Fibroblast of skin of scalp (primary cell): ENCODE measurements at places on chromosomes 1 and 21.

GRCh38 chr1:35264871-35265270, 3.6 kb upstream of the ZMYM4 start:
- peak; percentile 22 for DNase-seq

DNA sequence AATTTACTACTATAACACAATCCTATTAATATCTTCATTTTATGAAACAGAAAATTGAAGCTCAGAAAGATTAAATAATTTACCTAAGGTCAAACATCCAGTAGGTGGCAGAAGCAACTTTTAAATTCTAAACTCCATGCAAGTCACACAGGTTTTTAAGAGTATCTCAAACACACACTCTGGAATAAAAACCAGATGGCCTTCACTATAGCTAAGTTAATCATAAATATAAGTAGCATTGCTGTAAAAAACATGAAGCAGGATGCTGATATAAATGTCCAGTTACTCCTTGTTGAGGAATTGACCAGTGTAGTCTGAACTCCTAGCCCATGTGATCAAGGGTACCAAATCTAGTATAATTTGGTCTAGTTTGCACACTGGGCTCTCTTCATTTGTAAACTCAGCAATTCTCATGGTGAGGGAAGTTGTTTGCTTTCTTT, 9.4 kb upstream of the FMO3 start:
- DNase-seq = peak; percentile 71

GRCh38 chr1:212945056-212945455, 5.3 kb upstream of the VASH2 start:
- DNase-seq = no peak

GRCh38 chr1:226738995-226739695, at the start of gene ITPKB:
TSS of gene ITPKB (minus strand) at chr1:226739282. CDS start at chr1:226737458, 1,824 bp downstream.
- DNase-seq = peak; percentile 62

DNA sequence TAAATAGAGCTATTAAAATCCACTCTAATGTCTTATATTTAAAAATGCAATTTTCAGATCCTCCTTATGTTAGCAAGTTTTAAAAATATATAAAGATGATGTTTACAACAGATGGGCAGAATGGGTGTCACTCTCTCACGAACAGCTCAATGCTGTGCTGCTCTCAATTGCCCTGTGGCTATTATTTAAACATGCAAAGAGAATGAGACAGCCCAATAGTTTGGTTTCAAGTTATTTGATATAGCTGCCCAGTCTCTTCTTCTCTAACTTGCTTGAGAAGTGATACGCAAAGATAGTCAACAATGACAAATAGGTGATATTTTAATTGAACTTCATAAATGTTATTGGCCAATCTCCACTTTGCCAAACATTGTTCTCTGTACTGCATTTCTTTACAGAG, 199.3 kb upstream of the GREM2 start:
- DNase-seq = no peak

GRCh38 chr1:31771891-31772668, 7.9 kb upstream of the ADGRB2 start:
- no peak for DNase-seq

DNA sequence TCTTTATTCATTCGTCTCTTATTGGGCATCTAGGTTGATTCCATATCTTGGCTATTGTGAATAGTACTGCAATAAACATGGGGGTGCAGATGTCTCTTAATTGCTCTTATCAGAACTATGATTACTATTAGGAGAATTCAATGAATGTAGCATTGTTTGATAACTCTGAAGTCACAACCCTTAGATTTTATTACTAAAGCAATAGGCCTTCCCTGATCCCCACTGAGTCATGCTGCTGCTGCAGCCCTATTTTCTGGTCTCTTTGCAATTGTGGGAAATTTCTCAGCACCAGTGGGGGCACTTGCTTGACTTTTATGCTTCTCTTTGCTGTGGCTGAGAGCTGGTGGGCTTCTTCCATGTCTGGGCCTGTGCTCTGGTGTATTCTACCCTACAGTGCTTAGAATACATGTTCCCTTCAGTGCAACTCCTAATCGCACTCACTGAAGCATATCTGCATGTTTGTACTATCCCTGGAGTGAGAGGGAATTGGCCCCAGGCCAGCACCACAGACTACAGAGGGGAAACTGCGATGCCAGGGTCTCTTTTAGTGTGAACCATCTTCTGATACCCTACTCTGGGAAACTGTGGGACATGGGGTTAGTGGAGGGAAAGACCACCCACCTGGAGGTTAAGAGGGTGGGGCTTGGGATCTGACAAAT, 52.2 kb upstream of the ROR1 start:
- peak; percentile 24 for DNase-seq

DNA sequence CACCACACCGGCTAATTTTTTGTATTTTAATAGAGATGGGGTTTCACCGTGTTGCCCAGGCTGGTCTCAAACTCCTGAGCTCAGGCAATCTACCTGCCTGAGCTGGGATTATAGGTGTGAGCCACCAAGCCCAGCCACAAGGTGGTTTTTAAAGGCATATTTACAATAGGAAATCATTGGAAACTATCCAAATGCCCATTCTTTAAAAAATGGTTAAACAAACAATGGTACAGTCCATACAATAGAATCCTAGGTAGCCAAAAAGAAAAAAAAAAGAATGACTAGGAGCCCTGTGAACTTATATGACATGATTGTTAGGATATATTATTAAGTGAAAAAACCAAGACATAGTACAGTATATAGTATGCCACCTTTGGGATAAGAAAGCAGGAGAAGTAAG, 5.3 kb downstream of the ATP2B4 start:
- no peak for DNase-seq

GRCh38 chr1:101199637-101199982, 37.2 kb upstream of the S1PR1 start:
- no peak for DNase-seq

- no peak for DNase-seq
These were observed 41.7 kb downstream of the EVI5 start for GRCh38 chr1:92743221-92743620.

- peak; percentile 29 for DNase-seq
These were observed 42.6 kb upstream of the GPR153 start for GRCh38 chr1:6303397-6304012.

GRCh38 chr1:162878000-162878596, 17.1 kb upstream of the CCDC190 start:
- DNase-seq = peak; percentile 79

GRCh38 chr1:92136341-92136740, 56.2 kb downstream of the BTBD8 start:
- DNase-seq = peak; percentile 6

DNA sequence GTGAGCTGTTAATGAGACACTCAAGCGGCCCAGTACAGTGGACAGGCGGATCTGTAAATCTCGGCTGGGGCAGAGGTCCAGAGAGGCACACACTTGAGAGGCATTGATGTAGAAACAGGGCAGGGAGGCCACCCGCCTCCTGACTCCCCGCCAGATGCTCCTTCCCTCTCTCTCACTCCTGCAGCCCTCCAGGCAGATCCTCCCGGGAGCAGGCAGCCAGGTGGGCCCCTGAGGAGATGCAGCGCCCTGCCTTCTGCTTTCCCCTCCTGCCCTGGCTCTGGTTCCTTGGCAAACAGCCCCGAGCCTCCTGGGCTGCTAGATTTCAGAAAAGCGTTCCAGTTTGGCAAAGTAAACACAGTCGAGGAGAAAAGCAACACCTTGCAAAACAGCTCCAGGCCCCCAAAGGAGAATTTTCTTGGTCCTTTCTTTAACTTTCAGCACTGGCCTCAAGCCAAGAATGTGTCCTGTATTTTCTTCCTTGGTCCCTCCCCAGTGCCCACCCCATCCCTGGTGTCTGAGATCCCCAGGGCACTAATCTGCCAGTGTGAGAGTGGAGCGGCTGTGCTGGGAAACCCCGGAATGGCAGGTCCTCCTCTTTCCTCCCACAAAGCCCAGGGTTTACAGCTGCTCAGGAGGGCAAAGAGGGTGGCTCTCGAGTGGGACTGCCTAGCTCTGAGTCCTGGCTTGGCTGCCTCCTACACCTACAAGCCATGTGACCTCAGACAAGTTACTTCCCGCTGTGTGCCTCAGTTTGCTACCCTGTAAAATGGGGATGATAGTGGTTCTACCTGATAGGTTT, 29.4 kb upstream of the IFNLR1 start:
- DNase-seq = no peak

- no peak for DNase-seq
These were observed 25.9 kb upstream of the CD84 start for GRCh38 chr1:160605205-160605604.

GRCh38 chr1:9654051-9654833, 2.7 kb downstream of the PIK3CD start:
- DNase-seq = no peak

DNA sequence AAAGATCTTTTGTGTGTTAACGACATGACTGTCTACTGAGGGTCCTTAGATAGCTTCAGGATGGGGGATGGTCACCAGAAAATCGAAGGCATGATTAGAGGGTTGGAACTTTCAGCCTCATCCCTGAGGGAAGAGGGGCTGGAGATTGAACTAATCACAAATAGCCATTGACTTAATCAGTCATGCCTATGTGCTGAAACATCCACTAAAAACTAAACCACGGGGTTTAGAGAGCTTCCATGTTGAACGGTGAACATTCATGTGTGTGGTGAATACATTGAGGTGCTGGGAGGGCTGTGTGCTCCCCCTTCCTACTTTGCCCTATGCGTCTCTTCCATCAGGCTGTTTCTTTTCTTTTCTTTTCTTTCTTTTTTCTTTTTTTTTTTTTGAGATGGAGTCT, 17.0 kb downstream of the RBP7 start:
- DNase-seq = peak; percentile 26

GRCh38 chr1:10969971-10970332, 42.5 kb upstream of the TARDBP start:
- DNase-seq = no peak

GRCh38 chr21:46424621-46425020, 34.1 kb upstream of the DIP2A start:
- DNase-seq = no peak

DNA sequence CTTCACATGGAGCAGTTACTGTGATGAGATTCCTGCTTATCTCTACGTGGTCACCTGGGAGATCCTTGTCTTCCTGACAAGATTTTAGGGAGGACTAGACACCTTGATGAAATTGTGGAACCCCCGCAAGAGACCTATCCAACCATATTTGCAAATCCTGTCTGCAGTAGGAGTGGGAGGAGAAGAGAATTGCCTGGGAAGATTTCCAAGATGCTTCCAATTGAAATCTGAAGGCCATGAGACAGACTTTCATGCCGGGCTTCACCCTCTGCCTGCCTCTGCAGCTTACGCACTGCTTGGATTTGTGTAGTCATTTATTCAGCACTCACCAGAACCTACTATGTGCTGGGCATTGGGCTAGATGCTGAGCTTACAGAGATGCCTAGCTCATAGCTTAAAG, 106.6 kb downstream of the OMA1 start:
- DNase-seq = no peak

DNA sequence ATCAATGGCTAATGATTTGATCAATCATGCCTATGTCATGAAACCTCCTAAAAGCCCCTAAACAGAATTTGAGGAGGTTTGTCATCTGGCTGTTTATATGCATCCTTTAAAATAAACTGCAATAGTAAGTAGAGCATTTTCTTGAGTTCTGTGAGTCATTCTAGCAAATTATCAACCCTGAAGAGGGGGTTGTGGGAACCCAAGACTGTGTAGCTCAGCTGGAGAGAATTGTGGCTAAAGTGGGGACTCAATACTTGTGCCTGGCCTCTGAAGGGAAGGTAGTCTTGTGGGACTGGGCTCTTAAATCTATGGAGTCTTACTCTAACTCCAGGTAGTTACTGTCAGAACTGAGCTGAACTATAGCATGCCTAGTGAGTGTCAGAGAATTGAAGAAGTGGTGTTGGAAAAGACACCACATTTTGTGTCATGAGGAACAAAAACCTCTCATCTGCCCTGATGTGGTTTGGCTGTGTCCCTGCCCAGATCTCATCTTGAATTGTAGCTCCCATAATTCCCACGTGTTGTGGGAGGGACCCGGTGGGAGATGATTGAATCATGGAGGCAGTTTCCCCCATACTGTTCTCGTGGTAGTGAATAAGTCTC, 402.4 kb downstream of the USH2A start:
- DNase-seq = no peak

DNA sequence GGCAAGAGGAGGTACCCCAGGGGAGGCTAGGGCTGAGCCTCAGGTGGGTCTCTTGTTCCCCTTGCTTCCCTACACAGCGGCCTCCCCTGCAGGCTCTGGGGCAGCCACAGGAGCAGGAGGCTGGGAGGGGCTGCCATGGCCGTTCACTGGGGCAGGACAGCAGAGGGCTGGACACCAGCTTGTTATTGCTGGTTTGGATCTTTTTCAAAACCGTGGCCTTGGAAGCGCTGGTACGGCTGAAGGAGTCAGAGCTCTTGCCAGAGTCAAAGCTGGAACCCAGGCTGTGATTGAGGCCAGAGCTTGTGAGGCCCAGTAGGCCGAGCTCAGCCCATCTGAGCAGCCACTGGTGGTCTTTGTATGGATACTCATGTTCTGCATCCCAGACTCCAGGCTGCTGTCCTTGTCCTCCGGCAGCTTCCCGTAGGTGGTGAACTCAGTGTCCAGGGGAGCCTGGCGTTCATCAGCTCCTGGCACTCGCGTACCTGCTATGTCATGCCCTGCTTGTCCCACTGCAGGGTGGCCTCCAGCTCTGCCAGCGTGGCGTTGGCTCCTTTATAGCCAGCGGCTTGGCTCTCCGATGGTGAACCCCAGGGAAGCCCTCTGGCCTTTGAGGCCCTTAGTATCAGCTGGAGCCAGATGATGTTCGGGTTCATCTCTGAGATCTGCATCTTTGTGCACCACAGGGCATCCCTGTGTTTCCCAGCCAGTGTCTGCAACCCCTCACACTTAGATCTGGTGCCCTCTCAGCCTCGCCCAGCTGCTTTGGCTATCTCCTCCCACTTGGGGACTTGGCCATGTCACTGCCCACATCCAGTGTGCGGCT, 40.3 kb upstream of the THEM4 start:
- no peak for DNase-seq

- DNase-seq = no peak
These were observed 7.6 kb downstream of the ARHGEF10L start for GRCh38 chr1:17546946-17547670.

DNA sequence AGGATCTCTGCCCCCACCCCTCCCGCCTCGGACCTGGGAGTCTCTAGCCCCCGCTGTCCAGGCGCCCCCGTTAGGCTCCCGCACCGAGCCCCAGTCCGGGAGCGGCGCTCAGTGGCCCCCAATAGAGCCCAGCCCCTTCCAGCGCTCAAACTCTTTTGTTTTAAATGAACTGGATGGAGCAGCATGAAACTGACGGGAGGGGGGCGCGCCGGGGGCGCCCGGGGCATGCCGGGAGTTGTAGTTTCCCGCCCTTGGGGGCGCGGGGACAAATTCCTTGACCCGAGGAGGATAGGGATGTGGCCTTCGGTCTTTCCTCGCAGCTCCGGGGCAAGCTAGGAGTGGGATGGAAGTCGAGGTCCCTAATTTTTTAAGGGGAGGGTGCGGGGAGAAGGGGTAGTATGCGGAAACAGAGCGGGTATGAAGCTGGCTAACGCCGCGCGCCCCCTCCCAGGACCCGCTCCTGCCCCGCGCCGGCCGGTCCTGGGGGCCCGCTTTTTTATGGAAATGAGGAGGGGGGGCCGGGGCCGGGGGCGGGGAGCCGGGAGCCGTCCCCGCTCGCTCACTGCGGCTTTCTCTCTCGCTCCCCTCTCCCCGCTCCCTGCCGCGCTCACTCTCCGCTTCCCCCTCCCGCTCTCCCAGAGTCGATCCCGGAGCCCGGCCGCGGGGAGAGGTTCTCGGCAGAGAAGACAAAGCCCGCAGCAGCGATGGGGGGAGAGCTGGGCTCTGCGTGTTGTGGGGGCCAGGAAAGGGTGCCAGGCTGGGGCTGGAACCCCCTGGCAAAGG, at the start of gene MEX3A:
Gene MEX3A (minus strand): TSS at position 157 of the 783 bp plus-strand sequence. CDS start 467 bp downstream, outside the sequence.
- DNase-seq = peak; percentile 81
